Occipital lobe (tissue), 3 donors: ENCODE measurements at places on chromosomes 13 and 19. TPM values are rescaled to one million over a fixed set of nuclear protein-coding genes. Genes with fewer than 3 reads are reported as not detected.
A peak's percentile ranks its signal among the peaks of the same experiment; 100 is the strongest.

USHBP1 gene
- total RNA-seq = 0.47 TPM

ZNF221 gene
- total RNA-seq = 24.6 TPM

GRCh38 chr19:10096615-10096963 lies 5.9 kb downstream of the ANGPTL6 start:
- DNase-seq = no peak

PLPPR3 gene
- total RNA-seq = 99.5 TPM

DNA sequence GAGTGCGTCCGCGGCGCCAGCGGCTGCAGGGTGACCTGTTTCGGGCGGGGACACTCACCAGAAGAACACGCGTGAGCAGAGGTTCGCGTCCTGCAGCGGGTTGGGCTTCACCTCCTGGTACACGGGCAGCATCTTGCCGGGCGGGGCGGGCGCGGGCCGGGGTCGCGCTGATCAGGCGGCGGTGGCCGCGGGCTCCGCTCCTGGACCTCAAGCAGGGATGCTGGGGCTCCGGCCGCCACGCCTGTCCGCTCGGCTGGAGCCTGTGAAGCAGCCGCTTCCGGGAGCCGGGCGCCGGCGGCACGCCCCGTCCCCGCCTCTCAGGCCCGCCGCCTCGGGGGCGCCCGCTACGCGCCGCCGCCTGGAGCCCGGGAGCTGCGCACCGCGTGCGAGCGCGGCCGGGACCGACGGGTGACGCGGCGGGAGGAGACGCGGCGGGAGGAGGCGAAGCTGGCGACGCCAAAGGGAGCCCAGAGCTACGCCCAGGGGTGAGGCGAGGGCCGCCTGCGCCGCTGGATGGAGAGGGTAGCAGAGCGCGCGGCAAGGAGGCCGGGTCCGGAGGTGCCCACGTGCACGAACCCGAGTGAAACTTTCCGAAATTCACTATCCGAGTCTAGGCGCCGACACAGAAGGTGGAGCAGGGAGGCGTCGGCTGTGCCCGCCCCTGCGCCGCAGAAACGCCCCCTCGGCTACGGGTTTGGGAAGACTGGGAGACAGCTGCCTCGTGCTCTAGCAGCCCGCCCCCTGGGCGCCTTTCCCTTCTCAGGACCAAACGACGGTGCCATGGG lies at the start of gene ABCC4:
ABCC4 (minus strand) TSS at position 269 of the 785 bp plus-strand sequence; CDS start at position 132, 137 bp downstream.
- DNase-seq = no peak

GRCh38 chr13:73903561-73903960 lies 230.6 kb downstream of the KLF12 start:
- DNase-seq = no peak

BABAM1 gene
- 59.0 TPM for total RNA-seq

DNA sequence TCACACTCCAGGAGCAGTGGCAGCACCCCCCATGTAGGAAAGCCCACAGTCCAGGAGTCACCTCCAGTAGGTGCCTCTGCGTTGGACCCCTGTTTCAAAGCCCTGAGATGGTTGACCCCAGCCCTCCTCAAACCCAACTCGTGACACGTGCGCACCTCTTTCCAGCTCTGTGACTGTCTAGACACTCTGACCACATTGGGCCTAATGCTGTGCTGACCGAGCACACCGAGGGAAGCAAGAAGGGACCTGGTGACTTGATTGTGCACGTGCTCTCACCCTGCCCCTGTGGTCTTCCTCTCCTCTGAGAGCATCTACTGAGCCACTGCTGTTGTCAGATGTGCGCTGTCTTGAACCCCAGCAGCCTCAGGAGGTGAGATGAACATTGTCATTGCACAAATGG lies 22.9 kb upstream of the SLC35E1 start:
- no peak for DNase-seq

- DNase-seq = no peak
These were observed 69.1 kb downstream of the FNDC3A start for GRCh38 chr13:49044836-49045235.

GRCh38 chr13:79442221-79442620 lies 36.2 kb upstream of the RBM26 start:
- DNase-seq = no peak

PRKACA gene
- total RNA-seq = 29.3 TPM

DNA sequence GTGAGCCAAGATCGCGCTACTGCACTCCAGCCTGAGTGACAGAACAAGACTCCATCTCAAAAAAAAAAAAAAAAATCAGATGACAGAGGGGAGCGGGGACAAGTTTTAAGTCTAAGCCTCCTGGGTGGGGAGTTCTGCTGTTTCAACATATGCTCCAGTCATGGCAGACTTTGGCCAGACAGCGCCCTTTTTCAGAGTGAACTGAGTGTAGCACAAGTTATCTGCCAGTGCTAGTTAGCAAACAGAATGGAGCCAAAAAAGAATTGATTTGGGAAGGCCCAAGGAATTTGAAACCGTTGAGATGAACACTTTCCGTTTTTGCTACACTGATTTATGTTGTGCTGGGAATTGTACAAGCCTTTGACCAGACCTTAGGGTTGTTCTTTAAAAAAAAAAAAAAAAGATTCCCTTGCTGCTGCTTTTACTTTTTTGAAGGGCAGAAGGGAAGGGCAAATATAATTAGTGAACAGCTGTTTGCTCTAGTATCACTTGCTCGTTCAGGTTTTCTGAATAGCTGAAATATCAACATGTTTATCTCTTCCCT lies 5.7 kb downstream of the ACTN4 start:
- DNase-seq = no peak

GRCh38 chr13:112968910-112969691 lies at the start of gene MCF2L:
Gene MCF2L, plus strand, starts transcription at chr13:112969214. Its CDS starts 166 bp downstream, at chr13:112969380.
- no peak for DNase-seq

DNA sequence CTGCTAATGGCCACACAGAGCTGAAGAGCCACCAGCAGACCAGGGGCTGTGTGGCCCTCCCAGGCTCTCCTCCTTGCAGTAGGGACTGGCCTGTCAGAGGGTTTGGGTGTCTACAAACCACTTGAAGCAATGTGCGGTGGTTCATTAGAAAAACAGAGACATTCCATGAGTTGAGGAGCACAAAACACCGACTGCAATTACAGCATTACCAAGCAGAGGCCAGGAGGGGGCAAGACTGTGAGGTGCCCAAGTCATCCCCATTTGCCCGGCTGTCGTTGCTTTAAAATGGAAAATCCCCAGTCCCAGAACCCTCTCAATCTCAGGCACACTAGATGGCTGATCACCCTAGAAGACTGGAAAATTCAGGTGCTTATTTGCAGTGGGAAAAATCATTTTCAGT lies 15.0 kb downstream of the TMTC4 start:
- no peak for DNase-seq

GRCh38 chr13:80529734-80530133 lies 188.8 kb upstream of the SPRY2 start:
- DNase-seq = no peak

GRCh38 chr19:6161271-6161850 lies 25.9 kb downstream of the ACSBG2 start:
- DNase-seq = no peak

DNA sequence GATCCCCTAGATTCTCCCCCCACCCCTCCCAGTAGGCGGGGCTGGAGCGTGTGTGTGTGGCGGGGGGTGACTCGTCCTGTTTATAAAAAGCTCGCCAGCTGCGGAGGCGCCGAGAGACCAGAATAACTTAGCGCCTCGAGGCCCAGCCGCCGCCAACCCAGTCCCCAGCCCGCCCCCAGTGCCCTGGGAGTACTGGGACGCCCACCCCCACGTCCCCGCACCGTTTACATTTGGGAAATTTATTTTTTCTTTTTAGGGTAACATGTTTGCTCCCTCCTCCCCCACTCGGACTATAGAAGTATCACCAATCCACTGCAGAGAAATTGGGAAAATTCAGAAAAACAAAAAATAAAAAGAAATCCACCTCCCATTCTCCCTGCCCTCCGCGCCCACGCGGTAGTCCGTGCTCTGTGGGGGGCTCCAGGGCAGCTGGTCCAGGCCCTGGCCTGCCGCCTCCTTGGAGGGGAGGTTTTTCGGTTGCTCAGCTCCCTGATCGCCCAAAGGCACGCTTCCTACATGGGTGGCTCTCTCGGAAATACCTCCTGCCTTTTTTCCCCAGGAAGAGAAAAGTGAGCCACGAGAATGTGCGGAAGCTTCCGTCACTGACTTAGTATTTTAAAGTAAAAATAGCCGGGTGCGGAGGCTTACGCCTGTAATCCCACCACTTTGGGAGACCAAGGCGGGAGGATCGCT lies 1.5 kb upstream of the RAB3A start:
- peak; percentile 75 for DNase-seq

GRCh38 chr19:58083021-58083420 lies 15.0 kb downstream of the ZSCAN18 start:
- no peak for DNase-seq

GRCh38 chr13:101624210-101624922 lies 171.9 kb downstream of the ITGBL1 start:
- DNase-seq = no peak

DNA sequence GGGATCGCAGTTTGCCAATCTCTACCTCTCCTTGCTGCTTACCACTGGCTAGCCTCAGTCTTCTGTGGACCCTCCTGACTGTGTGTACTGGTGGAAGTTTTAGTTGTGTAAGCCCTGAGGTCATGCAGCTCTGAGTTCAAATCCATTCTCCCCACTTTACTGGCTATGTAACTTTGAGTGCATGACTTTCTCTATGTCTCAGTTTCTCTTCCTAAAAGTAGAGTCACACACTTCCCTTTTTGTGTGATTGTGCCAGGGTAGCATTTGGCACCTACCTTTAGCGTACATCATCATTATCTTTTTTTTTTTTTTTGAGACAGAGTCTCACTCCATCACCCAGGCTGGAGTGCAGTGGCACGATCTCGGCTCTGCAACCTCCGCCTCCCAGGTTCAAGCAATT lies 70.3 kb downstream of the MAP4K1 start:
- no peak for DNase-seq

DNA sequence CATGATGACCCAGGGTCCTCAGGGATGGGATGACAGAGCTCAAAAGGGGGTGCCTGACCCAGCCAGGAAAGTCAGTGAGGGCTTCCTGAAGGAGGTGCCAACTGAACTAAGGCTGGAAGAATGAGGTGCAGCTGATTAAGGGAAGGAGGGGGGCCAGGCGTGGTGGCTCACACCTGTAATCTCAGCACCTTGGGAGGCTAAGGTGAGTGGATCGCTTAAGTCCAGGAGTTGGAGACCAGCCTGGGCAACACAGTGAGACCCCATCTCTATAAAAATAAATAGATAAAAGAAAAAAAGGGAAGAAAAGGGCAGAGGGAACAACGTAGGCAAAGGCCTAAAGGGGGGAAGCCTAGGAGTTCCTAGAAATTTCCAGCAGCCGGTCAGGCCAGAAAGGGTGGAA lies 9.1 kb upstream of the LYPD3 start:
- no peak for DNase-seq

DNA sequence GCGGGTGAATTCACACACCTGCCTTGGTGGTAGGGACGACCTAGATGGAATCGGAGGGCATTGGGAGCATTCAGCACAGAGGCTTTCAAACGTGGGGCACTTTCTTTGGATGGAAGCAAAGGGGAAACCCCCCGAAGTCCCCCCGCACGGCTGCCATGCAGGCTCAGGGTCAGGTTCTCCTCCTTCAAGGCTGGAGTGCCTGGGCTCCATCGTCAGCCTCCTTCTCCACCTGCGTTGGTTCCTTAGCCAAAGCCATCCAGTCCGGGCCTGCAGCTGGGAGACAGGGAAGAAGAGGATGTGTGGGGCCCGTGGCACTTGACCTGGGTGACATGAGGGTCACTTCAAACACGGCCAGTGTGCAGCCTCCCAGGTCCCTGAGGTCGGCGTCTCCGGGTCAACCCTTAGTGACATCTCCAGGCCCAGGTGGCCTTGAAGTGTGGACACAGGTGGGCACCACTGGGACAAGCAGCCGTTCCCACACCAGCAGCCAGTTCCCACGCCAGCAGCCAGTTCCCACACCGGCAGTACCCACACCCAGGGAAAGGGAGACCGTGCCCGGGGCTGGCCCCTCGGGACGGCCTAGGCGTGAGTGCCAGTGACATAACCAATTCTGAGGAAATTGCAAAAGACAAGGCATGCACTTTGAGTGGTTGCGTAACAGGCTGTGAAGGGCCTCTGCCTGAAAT lies 116.0 kb downstream of the SOX1 start:
- no peak for DNase-seq

IL4I1 gene
- total RNA-seq = not detected

- no peak for DNase-seq
These were observed 233.7 kb upstream of the IPO5 start for GRCh38 chr13:97719736-97720135.

KLK10 gene
- not detected for total RNA-seq

GRCh38 chr19:31548941-31549340 lies 199.7 kb upstream of the TSHZ3 start:
- DNase-seq = no peak

DNA sequence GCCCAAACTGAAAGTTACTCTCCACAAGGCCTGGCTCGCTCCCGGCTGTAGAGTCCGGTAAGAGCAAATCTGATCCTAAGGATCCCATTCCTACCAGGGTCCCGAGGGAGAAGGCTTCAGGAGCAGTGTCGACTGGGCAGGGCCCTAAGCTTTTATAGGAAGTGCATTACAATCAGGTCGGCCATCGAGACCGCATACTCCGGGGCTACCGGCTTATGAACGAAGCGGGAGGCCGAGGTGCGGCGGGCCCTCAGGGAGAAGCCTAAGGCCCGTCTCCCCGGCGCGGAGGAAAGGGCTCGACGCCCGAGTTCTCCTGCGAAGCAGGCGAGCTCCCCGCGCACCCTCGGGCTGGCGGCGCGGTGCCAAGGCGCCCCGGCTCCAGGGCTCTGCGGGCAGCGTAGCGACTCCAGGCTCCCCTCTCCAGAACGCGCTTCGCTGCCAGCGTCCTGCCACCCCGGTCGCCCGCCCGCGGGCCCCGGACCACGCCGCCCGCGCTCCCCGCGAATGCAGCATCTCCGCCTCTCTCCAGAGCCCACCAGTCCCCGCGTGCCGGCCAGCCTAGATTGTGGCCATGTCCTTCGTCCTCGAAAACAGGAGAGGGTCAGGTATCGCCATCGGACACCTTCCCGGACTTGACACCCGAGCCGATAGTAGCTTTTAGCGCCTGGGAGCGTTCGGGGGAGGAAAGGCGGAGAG lies 1.4 kb downstream of the EFNB2 start:
- no peak for DNase-seq
